ENCODE measurements at places on chromosomes 6 and 20.

- DNase-seq = no peak
Measured at GRCh38 chr6:73329201-73329600, 24.9 kb downstream of the DPPA5 start.

- DNase-seq = no peak
Measured at GRCh38 chr20:16749573-16749972, 1.4 kb downstream of the OTOR start.

DNA sequence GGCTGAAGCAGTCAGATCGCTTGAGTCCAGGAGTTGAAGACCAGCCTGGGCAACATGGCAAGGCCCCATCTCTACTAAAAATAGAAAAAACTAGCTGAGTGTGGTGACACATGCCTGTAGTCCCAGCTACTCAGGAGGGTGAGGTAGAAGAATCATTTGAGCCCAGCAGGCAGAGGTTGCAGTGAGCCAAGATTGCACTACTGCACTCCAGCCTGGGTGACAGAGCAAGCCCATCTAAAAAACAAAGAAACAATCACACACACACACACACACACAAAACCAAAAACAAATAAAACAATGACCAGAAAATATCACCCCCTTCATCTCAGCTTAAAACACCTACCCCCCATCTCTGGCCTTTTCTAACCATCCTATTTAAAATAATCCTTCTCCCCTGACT lies 68.0 kb downstream of the BTBD9 start:
- DNase-seq = no peak

GRCh38 chr20:50434653-50435396 lies 75.4 kb upstream of the PTPN1 start:
- DNase-seq = no peak

DNA sequence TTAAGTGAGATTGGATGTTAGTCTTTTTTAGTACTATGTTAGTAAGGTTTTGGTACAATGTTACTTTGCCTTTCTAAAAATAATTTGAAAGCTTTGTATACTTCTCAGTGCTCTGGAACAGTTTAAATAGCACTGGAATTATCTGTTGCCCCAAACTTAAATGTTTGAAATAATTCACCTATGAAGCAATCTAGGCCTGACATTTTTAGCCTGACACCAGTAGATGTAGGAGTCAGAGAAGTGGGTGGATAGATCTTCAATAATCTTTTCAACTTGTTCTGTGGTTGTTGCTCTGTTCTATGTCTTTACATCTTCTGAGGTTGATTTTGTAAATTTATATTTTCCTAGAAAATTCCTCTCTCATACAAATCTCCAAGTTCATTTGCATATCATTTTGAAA lies 103.1 kb upstream of the ADGRF1 start:
- DNase-seq = no peak

DNA sequence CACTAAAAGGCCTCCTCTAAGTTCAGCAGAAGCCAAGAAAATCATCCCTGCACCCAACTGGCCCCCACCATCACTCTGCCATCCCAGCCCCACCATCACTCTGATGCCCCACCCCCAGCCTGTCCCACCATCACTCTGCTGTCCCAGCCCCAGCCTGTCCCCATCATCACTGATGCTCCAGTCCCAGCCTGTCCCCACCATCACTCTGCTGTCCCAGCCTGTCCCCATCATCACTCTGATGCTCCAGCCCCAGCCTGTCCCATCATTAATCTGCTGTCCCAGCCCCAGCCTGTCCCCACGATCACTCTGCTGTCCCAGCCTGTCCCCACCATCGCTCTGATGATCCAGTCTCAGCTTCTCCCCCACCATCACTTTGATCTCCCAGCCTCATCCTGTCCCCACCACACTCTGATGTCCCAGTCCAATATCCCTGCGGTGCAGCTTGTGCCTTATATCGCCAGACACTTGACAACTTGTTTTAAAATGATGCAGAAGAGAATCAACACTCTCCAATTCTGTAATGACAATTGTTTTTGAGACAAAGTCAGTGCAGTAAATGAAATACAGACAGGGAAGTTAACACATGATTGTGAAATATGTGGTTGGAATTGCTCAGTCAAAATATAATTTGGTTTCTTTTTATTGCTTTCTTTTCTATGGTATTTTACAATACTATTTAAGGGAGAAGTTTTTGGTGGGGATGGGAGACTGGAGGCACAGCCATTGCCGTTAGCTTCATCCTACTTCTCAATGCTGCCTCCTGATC lies 100.8 kb downstream of the TNFAIP3 start:
- no peak for DNase-seq

Data from NCI-H460 (cell line).